ENCODE measurements at places on chromosomes 2 and 18.

- DNase-seq: no peak
These were observed 15.9 kb upstream of the IL1R1 start for GRCh38 chr2:102126660-102127059.

GRCh38 chr2:215479536-215480240 lies 43.8 kb upstream of the FN1 start:
- no peak for DNase-seq

- no peak for DNase-seq
These were observed 5.0 kb downstream of the EMILIN2 start for GRCh38 chr18:2851771-2852170.

GRCh38 chr2:207896525-207897285 lies 127.0 kb upstream of the FZD5 start:
- DNase-seq: no peak

DNA sequence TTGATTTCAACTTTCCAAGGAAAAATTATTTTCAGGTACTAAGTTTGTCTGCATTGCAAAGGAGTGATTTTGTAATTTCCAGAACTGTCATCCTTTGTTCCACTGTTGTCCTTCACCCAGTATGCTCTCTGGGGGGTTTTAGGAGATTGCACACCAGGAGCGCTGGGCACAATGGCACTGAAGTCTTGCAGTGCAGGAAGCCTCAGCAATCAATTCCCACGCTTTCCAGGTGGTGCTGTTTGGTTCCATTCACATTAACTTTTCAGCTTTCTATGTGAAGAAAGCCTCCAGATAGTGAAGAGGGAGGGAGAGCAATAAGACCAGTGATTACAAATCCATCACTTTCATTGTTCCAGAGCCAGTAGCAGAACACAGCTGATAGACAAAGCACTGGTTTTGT lies 344.0 kb upstream of the VWC2L start:
- DNase-seq: no peak
